ENCODE measurements at places on chromosomes 7 and 10.
A peak's percentile ranks its signal among the peaks of the same experiment; 100 is the strongest.

GRCh38 chr10:11521860-11522259 is 89.6 kb downstream of the USP6NL start:
- DNase-seq: no peak

GRCh38 chr10:77349226-77349625 is 288.4 kb downstream of the KCNMA1 start:
- DNase-seq: no peak

DNA sequence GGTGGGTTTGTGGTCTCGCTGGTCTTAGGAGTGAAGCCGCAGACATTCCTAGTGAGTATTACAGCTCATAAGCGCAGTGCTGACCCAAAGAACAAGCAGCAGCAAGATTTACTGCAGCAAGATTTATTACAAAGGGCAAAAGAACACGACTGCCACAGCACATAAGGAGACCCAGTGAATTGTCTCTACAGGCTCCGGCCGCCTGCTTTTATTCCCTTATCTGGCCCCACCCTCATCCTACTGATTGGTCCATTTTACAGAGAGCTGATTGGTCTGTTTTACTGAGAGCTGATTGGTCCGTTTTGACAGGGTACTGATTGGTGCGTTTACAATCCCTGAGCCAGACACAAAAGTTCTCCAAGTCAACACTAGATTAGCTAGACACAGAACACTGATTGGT is 82.1 kb downstream of the VIPR2 start:
- no peak for DNase-seq

DNA sequence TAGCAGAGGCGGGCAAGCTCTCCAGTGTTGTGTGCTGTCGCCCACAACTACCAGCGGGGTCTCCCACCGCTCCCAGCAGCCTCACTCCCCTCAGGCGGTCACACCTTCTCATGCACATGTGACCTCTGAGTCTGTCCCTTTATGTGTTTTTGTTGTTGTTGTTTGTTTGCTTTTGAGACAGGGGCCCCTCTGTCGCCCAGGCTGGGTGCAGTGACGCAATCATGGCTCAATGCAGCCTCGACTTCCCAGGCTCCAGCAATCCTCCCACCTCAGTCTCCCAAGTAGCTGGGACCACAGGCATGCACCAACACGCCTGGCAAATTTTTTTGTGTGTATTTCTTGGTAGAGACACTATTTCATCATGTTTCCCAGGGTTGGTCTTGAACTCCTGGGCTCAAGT is 1.5 kb downstream of the CPSF4 start:
- no peak for DNase-seq

DNA sequence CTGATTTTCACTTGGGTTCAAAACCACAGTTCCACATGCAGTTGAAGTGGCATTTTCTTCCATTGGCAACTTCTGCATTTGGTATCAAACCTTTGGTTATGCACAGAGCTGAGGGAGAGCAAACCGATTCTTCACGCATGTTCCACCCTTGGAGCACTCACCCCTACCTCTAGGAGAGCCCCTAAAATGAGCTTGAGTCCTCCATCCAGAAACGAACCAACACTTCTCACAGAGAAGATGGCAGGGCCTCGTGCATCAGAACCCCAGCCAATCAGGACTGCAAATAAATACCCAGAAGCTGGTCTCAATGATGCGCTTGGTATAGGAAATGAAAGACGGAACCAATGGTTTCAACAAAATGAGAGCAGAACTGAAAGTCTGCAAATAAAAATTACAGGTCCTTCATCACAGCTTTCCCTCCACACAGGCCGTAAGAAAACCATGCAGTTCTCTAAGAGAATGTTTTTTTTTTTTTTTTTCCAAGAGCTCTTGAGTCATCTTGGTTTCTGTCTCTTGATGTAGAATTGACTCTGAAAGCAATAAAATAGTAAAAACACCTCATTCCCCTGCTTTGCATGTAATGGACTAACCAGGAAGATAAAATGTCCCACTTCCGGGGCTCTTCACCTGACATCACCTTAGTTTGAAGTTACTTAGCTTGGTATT is 23.9 kb downstream of the KLF6 start:
- DNase-seq: no peak

DNA sequence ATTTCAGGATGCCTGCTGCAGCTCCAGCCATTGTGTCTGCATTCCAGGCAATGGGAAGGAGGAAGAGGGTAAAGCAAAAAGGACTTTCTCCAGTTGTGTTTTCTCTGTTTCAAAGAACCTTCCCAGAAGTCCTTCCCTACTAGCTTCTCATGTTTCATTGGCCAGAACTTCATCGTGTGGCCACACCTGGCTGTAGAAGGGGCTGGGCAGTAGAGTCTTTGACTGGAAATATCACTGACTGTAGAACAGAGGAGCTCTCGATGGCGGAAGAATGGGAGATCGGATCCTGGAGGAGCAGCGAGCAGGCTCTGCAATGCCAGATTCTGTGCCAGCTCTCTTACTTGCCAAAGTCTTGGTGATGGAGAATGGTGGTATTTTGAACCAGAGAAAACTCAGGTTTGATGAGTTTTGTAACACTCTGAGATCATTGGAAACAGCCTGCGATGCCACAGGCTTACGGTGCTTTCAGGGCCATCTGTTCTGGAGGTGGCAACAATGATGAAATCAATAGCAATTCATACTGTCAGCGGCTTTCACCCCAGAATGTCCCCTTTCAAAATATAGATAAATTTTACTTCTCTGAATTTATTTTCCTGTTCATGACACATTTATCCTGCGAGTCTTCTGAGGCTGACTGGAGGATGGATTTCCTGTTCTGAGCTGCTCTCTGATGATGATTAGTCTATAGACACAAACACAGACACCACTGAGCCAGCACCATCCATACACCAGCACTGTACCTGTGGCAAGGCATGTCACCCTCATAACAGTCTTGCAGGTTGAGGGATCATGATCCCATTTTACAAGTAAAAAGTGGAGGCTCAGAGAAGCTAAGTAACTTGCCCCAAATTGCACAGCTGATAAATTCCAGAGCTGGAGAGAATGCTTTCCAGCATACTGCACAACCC is 204.2 kb downstream of the EMX2 start:
- no peak for DNase-seq

DNA sequence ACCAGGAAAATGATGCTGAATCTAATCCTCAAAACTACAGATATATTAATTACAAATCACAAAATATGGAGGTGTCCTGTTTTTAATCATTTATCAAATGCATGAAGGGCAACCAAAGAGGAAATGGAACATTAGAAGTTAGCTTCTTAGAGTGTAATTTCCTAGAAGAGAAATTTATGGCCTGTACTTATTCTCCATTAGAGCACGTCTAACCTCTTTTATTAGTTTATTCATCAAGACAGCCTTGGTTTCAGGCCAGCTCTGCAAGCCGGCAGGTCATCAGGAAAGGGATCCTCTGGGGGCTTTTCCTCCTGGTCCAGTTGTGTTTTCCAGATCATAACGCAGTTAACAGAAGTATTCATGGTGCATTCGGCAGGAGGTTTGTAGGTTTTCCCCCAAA is 517.6 kb downstream of the KCNMA1 start:
- DNase-seq: no peak

- no peak for DNase-seq
Measured at GRCh38 chr7:138208864-138209263, 132.6 kb downstream of the AKR1D1 start.

- DNase-seq: no peak
Measured at GRCh38 chr10:100744136-100744986, 1.0 kb upstream of the PAX2 start.

DNA sequence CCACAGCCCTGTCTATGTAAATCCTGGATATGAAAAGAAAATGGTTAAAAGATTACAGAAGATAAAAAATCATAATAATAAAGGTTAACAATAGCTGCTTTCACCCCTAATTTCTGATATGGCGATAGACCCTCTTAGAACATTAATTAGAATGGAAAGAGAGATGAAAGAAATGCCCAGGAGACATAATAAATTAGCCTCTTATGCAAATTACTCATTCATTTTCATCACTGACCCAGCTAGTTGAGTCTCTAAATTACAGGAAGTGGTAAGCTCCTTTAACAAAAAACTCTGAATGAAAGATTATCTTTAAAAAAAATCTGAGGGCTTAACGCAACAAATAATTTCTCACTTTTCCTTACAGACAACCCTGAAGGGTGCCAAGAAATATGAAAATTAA is 12.4 kb downstream of the GFRA1 start:
- DNase-seq: no peak

GRCh38 chr7:104240401-104240800 is 32.6 kb upstream of the ORC5 start:
- DNase-seq: no peak

DNA sequence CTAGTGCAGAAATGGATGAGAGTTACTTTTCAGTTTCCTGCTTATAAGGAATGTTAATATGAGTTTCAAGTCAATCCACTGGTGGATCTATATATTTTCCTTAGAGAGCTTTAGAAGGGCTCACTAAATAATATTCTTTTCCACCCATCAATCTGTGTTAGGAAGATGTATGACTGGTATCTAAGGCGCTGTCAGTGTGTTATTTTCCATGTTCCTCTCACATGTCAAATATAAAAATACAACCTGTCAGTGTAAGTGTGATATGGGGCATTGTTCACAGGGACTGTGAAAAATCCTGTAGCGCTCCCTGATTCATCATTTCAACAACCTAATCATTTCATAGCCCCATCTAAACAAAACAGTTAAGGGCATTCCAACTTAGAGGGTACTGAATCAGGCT is 203.1 kb downstream of the TMEM26 start:
- no peak for DNase-seq

GRCh38 chr7:157416011-157416410 is 79.2 kb downstream of the DNAJB6 start:
- DNase-seq: no peak

- no peak for DNase-seq
Measured at GRCh38 chr10:122018951-122019413, 30.0 kb downstream of the TACC2 start.

GRCh38 chr7:112081778-112082177 is 124.4 kb downstream of the DOCK4 start:
- DNase-seq: no peak

GRCh38 chr10:29731760-29732159 is 97.0 kb upstream of the SVIL start:
- no peak for DNase-seq

GRCh38 chr10:83372646-83373045 is 766.7 kb upstream of the GHITM start:
- DNase-seq: no peak

GRCh38 chr7:26197153-26198115 is 3.1 kb downstream of the HNRNPA2B1 start:
- DNase-seq: no peak

DNA sequence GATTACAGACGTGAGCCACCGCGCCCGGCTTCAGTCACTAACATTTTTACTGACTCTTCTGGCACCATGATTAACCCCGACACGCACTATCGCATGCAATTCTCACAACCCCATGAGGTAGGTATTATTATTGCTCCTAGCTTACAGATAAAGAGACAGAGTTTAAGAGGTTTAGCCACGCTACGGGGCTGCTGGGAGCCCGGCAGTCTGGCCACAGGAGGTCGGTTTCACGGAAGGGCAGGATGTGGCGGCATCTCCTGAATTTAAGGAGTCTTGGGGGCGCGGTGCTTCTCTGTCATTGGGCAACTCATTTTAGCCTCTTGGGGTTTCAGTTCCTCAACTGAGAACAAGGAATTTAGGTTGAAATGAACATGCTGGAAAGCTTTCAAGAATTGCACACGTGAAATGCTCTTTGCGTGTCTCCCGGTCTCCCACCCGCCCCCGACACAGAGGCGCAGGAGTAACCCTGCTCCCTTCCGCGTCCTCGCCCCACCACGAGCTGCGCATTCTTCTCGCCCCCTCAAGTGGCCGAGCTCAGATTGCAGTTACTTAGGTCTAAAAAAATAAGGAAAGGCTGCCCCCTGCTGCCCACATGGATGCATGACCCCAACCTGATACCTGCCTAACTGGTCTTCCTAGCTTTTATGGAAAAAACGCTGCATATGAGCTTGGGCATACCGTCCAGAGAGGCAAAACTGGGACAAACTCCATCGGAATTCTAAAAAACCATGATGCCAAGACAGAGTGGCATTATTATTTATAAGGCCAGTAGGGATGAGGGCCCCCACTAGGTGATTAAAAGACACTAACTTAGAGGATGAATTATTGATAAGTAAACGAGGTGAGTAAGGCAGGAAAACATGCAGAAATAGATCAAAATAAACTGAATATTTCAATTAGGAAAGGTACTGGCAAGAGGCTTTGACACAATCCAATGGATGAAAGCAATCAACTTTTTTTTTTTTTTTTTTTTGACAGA is 12.4 kb downstream of the PRSS2 start:
- DNase-seq: peak; percentile 65

- no peak for DNase-seq
Measured at GRCh38 chr7:95590387-95591248, 5.7 kb downstream of the PDK4 start.

GRCh38 chr10:82221056-82221455 is 346.1 kb downstream of the NRG3 start:
- DNase-seq: no peak

DNA sequence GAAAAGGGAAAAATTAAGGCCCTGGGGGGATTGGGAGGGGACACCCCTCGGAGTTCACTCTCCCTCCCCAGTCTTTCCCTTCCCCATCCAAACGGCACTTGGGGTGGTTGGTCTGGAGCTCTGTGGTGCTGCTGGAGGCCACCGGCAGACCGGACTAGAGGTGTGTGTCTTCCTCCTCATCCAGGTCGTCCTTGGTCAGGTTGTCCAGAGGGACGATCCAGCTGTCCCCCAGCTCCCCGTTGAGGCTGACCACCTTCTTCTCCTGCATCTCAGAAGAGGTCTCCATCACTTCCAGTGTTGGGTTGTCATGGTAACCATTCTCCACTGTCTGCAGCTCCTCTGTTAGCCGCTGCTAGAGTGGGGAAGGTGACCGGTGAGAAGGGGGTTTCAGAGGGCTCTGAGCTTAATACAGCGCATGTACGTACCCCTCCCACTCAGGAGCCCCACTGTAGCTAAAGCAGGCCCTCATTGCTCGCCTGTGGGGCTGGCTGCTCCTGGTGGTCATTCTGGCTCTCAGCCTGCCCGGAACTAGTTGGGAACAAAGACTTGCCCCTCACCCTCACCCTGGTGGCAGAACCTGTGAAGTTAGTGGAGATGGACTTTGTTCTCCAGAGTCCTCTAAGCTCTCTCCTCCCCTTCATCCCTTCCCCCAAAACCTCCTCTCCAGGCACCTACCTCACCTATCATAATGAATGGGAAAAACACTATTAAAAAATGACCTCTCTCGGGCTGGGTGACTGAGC is 52.1 kb downstream of the PODXL start:
- DNase-seq: no peak

GRCh38 chr7:103073989-103074518 is 542 bp downstream of the FBXL13 start:
- DNase-seq: no peak
